ENCODE measurements at places on chromosomes 4 and X.
A peak's percentile ranks its signal among the peaks of the same experiment; 100 is the strongest.

- no peak for DNase-seq
- no peaks in the 10 kb centered on the region for H3K4me1 ChIP-seq
- no peaks in the 10 kb centered on the region for H3K27me3 ChIP-seq
- no peaks in the 10 kb centered on the region for H3K36me3 ChIP-seq
- H3K4me3 ChIP-seq, result no peak overlapping the region
- no peak overlapping the region for H3K27ac ChIP-seq
Observed at GRCh38 chr4:27973056-27973455, 1112.4 kb downstream of the STIM2 start.

GRCh38 chr4:32135642-32136041 is 1415.5 kb downstream of the PCDH7 start:
- H3K36me3 ChIP-seq, result no peaks in the 10 kb centered on the region
- no peak for DNase-seq
- H3K27me3 ChIP-seq, result no peaks in the 10 kb centered on the region
- no peak overlapping the region for H3K4me3 ChIP-seq
- H3K4me1 ChIP-seq, result no peaks in the 10 kb centered on the region
- H3K27ac ChIP-seq, result no peak overlapping the region

DNA sequence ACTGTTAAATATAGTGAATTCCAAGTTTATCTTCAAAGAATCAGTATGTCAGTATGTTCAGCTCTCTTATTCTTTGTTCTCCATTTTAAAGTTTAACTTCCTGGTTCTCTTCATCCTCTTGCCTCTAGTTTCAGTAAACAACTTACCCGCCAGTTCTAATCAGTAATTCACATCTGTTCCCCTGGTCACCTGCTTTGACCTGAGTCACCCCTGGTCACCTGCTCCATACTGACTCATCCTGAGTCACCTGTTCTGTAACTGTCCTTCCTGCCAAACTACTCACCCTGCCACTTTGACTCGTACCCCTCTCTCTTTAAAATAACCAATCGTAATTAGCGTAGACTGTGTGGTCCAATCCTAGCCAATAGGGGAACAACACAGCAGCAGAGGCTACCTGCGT is 992.7 kb upstream of the HS3ST1 start:
- no peak for DNase-seq
- H3K4me1 ChIP-seq, result no peaks in the 10 kb centered on the region
- H3K36me3 ChIP-seq, result no peaks in the 10 kb centered on the region
- H3K27ac ChIP-seq, result no peak overlapping the region

- H3K36me3 ChIP-seq, result no peaks in the 10 kb centered on the region
- no peak overlapping the region for H3K4me3 ChIP-seq
- H3K27ac ChIP-seq, result no peak overlapping the region
Observed at GRCh38 chr4:8739820-8740665, 131.6 kb downstream of the HMX1 start.

DNA sequence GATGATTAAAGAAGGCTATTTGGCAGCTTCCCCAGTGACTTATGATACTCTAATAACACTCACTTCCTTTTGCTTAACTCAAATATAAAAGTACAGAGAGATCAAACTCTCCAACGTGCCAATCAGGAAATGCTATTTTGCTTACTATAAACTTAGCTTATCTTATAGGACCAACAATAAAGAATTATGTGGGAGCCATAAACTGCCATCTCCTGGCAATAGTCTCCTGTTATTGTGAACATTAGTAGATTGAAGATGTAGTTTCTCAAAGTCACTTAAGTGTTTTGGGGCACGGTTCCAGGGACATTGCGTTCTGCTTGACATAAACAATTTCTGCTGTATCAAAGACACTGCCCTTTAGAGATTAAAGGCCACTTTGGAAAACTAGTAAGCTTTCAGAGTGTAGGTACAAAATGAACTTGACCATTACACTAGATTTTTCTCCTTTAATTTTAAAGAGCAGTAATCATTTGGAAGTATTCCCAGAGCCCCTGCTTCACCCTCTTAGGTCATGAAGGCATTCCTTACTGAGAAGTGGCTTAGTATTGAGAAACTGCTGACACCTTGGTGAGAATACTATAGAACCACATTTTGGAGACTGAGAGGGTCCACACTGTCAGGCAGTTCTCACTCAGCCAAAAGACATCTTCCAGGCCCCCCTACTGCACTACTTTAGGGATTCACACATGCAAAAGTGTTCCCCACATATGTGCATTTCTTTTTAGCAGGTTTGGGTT is 51.9 kb downstream of the MAOA start:
- H3K27ac ChIP-seq, result peak overlapping the region; percentile 46
- no peak overlapping the region for H3K4me3 ChIP-seq
- no peaks in the 10 kb centered on the region for H3K36me3 ChIP-seq
- H3K27me3 ChIP-seq, result no peaks in the 10 kb centered on the region
- no peaks in the 10 kb centered on the region for H3K4me1 ChIP-seq

GRCh38 chr4:91636083-91636482 is 667.7 kb upstream of the GRID2 start:
- no peaks in the 10 kb centered on the region for H3K27me3 ChIP-seq
- DNase-seq, result no peak
- H3K36me3 ChIP-seq, result no peaks in the 10 kb centered on the region

DNA sequence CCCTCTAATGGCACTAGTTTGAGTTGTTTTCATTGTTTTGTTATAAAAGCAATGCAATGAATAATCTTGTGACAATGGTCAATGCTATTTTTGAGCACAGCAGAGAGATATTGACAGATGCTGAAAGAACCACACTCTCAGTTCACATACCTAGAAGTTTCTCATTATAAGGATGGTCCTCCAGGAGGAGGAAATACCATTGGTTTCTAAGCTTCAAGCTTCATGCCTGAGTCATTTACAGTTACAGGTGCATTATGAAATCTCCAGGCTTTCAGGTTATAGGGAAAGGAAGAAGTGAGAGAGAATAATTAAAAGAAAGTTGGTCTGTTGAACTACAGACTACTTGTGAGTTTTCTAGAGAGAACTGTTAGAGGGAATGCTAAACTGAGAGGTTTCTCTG is 75.3 kb downstream of the PWWP3B start:
- no peak overlapping the region for H3K27ac ChIP-seq
- no peak overlapping the region for H3K4me3 ChIP-seq
- no peak for DNase-seq
- no peaks in the 10 kb centered on the region for H3K4me1 ChIP-seq
- H3K27me3 ChIP-seq, result no peaks in the 10 kb centered on the region

DNA sequence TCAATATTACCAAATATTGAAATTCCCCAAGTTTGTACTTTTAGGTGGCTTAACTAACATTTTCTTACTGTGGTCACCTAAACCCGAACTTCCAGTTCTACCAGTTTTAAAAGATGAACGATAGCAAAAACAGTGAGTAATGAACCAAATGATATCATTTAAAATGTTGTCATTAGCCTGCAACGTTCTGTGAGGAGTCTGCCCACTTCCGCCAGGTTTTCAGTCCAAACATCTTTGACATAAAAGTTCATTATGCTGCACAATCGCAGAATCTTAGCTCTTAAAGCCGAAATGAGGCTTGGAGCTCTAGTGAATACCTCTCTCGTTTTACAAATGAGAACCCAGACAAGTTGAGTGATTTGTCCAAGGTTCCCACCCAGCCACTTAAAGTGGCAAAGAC is 762 bp downstream of the PIGA start:
- no peaks in the 10 kb centered on the region for H3K4me1 ChIP-seq
- no peaks in the 10 kb centered on the region for H3K36me3 ChIP-seq
- peak overlapping the region; percentile 90 for H3K27ac ChIP-seq
- H3K27me3 ChIP-seq, result no peaks in the 10 kb centered on the region
- H3K4me3 ChIP-seq, result peak overlapping the region; percentile 59
- DNase-seq, result no peak

DNA sequence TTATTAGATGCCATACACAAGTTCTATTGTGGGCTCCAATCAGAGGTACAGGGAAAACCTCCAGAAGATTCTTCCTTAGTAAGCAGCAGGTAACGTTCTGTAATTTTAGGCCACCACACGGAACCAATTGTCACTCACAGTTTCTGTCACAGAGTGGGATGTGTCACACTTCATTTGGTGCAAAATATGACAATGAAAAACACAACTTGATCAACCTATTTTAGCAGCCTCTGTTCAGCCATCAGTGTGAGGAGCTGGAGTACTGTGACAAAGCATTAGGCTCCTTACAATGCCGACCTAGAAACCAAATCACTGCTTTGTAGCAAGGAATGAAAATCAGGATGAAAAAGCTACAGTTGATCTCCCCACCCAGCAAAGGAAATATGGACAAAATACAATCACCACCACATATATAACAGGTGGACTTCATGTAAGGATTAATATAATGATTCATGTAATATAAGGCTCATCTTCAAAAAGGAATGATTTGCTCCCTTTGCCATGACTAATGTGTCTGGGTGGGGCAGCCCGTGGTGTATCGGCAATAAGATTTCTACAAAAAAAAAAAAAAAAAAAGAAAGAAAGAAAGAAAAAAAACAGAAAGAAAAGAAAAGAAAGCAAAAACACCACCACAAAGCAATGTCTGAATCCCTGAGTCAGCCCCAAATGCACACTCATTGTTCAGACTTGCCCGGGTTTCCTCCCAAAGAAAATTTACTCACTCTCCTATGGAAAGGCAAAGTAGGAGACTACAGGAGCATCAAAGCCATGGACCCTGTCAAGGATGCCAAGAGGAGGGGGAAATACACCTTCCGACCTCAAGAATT is 36.0 kb downstream of the SLC9A7 start:
- no peaks in the 10 kb centered on the region for H3K36me3 ChIP-seq
- no peak for DNase-seq
- no peak overlapping the region for H3K4me3 ChIP-seq
- H3K4me1 ChIP-seq, result no peaks in the 10 kb centered on the region

DNA sequence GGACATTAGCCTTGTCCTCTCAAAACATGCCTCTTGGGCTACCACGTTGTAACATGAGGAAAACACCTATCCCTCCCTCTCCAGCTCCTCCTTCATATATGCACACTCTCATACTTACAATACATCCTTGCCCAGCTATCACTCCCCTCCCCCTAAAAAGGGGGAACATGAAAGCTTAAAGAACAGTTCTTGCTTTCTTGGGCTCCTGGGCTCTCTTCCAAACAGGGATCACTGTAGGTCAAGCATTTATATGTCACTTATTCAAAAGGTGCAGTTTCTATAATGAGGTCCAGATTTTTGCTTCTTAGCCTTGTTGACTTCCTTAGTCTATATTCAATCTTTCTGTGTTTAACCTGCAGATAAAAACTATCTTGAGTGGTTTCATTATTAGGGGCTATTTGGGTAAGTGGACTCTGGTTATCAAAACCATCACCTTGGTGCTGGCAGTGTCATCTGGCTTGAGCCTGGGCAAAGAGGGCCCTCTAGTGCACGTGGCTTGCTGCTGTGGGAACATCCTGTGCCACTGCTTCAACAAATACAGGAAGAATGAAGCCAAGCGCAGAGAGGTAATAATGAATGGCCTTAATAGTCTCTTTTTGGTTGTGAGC is 119.4 kb downstream of the AKAP4 start:
- H3K4me3 ChIP-seq, result no peak overlapping the region
- no peaks in the 10 kb centered on the region for H3K4me1 ChIP-seq
- no peak overlapping the region for H3K27ac ChIP-seq
- no peaks in the 10 kb centered on the region for H3K27me3 ChIP-seq

DNA sequence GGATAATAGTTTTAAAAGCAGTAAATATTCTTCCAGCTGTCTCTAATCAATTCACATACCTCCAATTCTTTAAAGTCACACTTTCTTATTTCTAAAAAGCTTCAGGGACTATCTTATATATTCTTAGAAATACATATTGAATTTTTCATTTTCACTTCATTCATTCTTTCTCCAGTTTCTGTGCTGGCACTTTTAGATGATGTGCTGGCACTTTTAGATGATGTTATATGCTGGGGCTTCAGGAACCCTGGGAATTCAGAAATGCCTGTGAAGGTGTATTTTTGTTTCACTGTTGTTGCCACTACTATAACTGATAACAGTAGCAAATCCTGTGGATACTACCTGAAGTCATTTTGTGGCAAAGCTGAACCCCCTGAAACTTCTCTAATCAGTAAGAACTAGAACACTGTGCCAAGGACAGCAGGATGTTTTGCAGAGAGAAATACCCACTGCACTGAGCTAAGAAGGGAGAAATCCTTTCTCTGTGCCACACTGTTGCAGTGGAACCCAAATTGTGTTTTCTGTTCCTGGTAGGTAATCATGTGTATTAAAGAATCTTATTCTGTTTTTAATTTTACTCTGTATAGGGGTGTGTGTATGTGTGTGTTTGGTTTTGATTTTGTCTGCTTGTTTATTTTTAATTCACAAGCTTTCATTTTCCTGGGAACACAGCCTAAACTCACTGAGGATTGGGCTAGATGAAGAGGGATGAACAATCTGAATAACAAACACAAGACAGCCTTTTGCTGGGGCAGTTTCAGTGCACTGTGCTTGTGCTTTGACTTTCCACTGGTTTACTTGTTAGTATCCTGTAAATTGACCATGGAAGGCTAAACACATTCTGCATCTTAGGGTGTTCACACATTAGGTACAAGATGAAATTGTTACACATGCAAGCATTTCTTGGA is 898.3 kb downstream of the CCSER1 start:
- H3K4me1 ChIP-seq, result no peaks in the 10 kb centered on the region
- H3K36me3 ChIP-seq, result no peaks in the 10 kb centered on the region
- DNase-seq, result no peak
- no peak overlapping the region for H3K4me3 ChIP-seq
- no peak overlapping the region for H3K27ac ChIP-seq
- no peaks in the 10 kb centered on the region for H3K27me3 ChIP-seq

DNA sequence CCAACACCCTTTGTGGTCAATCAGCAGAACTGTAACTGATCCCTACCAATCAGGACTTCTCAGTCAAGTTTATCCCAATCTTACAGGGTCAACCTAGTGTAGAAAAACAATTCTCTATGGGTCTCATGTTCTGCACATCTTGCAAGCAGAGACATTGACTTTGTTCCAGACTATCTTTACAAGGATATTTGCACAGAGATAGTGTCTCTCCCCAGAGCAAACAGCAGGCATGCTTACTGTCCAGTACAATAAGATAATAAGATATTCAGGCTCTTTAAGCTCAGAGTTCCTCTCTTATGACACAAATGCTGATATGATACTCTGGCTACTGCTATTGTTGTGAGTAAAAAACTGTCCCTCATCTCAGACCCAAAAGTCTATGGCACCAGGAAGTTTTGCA is 53.2 kb downstream of the ACSL4 start:
- DNase-seq, result no peak
- no peak overlapping the region for H3K4me3 ChIP-seq
- no peak overlapping the region for H3K27ac ChIP-seq
- H3K36me3 ChIP-seq, result no peaks in the 10 kb centered on the region
- no peaks in the 10 kb centered on the region for H3K4me1 ChIP-seq

- no peaks in the 10 kb centered on the region for H3K4me1 ChIP-seq
- no peaks in the 10 kb centered on the region for H3K36me3 ChIP-seq
- H3K27ac ChIP-seq, result no peak overlapping the region
- H3K4me3 ChIP-seq, result no peak overlapping the region
- DNase-seq, result no peak
Observed at GRCh38 chr4:181119186-181119585, 1124.0 kb upstream of the TENM3 start.

DNA sequence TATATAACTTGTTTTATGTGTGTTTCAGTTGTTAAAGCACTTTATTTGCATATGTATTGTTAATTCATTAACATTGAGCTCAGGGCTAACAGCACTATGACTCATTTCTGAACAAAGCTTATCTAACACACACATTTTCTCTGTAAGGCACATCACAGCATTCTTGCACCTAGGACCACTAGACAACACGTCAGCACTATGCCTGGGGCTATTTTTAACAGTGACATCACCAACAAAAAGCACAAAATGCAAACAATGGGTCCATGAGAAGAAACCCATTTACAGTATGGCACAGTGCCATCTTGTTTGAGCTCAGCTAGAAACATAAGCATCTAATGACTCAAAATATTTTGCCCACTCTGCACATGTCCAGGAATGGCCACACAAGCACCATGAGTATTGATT is 124.4 kb downstream of the RELL1 start:
- no peak overlapping the region for H3K4me3 ChIP-seq
- no peak overlapping the region for H3K27ac ChIP-seq
- no peaks in the 10 kb centered on the region for H3K4me1 ChIP-seq
- no peaks in the 10 kb centered on the region for H3K27me3 ChIP-seq
